ENCODE measurements at places on chromosomes 3 and 15. TPM values are rescaled to one million over a fixed set of nuclear protein-coding genes. Genes with fewer than 3 reads are reported as not detected.

DNA sequence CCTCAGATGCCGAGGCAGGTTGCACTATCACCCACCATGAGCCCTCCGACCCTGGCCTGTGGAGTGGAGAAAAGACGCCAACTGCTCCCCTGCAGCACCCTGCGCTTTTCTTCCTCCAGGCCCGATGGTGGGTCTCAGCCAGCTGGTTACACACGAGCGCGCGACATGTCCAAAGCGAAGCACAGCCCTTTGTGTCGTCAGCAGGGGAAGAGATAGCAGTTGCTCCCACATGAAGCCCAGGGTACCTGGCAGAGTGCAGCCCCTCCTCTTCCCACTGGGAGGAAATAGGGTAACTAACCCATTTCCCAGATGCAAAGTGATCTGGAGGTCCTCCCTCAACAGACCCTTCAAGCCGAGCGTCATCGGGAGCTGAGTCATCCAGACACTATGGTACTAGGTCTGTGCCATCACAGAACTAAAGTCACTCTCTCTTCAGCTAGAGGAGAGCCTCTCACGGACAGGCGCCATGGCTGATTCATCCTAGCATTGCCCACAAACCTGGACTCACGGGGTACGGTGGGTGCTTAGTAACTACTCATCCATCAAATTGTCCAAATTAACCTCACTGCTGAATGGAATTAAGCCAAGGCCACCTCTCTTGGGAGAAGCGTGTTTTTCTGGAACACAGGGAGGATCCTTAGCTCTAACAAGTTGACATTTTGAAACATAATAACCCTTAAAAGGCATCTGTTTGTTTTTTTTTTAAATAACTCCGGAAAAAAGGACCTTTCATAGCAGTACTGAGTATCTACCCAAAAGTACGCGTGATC is 45.2 kb upstream of the BDH1 start:
- peaks cover 10% of the 10 kb centered on the region for H3K4me1 ChIP-seq
- H3K36me3 ChIP-seq, result no peaks in the 10 kb centered on the region
- H3K27me3 ChIP-seq, result no peaks in the 10 kb centered on the region
- no peak overlapping the region for H3K27ac ChIP-seq

Gene HIGD2B
- not detected for total RNA-seq

DNA sequence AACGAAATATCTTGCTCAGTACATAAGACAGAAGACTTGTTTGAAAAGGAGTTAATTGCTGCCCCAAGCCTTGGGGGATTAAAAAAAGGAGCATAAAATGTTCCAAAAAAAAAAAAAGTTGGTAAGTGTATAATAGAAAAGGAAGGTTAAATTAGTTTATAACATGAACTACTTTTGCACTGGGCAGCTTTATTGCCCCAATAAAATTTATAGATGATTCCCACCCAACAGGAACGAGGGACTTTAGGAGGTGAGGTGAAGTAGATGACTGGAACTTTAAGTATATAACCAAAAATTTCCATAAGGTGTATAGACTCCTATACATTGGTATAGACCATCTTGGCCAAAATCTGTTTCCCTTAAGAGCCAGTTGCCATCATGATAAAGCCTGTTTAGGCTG is 14.8 kb downstream of the PPP2R3A start:
- H3K4me3 ChIP-seq, result no peak overlapping the region
- no peak overlapping the region for H3K27ac ChIP-seq
- no peaks in the 10 kb centered on the region for H3K36me3 ChIP-seq
- no peak for DNase-seq

Gene SMAD3
- total RNA-seq, result 78.0 TPM

- no peaks in the 10 kb centered on the region for H3K36me3 ChIP-seq
- H3K4me1 ChIP-seq, result peaks cover 35% of the 10 kb centered on the region
- H3K27ac ChIP-seq, result peak overlapping the region; percentile 96
- H3K27me3 ChIP-seq, result no peaks in the 10 kb centered on the region
- no peak overlapping the region for H3K4me3 ChIP-seq
Observed at GRCh38 chr3:151227266-151227806, 24.3 kb upstream of the GPR171 start.

GRCh38 chr15:57323806-57324589 is 52.3 kb upstream of the CGNL1 start:
- DNase-seq, result peak; percentile 50
- H3K27ac ChIP-seq, result no peak overlapping the region
- H3K27me3 ChIP-seq, result no peaks in the 10 kb centered on the region
- peaks cover 30% of the 10 kb centered on the region for H3K4me1 ChIP-seq

GRCh38 chr15:40112789-40113188 is 4.1 kb upstream of the BMF start:
- no peak for DNase-seq
- no peak overlapping the region for H3K27ac ChIP-seq
- peaks cover 18% of the 10 kb centered on the region for H3K27me3 ChIP-seq
- no peaks in the 10 kb centered on the region for H3K36me3 ChIP-seq

Gene CAMK1
- 7.1 TPM for total RNA-seq

Gene AMT
- total RNA-seq, result 5.2 TPM

- no peaks in the 10 kb centered on the region for H3K36me3 ChIP-seq
- no peak overlapping the region for H3K27ac ChIP-seq
- peaks cover 14% of the 10 kb centered on the region for H3K4me1 ChIP-seq
- H3K4me3 ChIP-seq, result no peak overlapping the region
Observed at GRCh38 chr3:141457624-141458236, 29.1 kb upstream of the RASA2 start.

DNA sequence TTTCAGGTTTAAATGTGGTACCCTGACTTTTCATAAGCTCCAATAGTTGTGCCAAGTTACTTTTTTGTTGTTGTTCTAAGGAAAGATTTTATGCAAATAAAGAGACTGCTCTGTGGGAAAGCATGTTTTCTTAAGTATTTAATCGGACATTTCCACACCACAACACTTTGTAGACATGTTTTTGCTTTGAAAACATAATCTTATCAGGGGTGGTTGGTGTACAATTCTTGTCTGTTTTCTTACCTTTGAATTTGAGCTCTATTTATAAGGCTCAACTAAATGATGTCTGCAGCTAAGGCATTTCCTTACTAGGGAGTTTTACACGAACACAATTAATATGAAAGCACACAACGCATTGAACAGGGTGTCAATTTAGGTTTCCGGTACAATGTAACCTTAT is 81.5 kb upstream of the CDIN1 start:
- H3K4me1 ChIP-seq, result no peaks in the 10 kb centered on the region
- no peaks in the 10 kb centered on the region for H3K27me3 ChIP-seq
- no peak overlapping the region for H3K4me3 ChIP-seq
- peak; percentile 26 for DNase-seq
- no peaks in the 10 kb centered on the region for H3K36me3 ChIP-seq

GRCh38 chr3:44795197-44795596 is 33.6 kb downstream of the KIF15 start:
- H3K27ac ChIP-seq, result no peak overlapping the region
- H3K27me3 ChIP-seq, result no peaks in the 10 kb centered on the region
- no peaks in the 10 kb centered on the region for H3K4me1 ChIP-seq
- peaks cover 4% of the 10 kb centered on the region for H3K36me3 ChIP-seq
- DNase-seq, result peak; percentile 25
- H3K4me3 ChIP-seq, result no peak overlapping the region

DNA sequence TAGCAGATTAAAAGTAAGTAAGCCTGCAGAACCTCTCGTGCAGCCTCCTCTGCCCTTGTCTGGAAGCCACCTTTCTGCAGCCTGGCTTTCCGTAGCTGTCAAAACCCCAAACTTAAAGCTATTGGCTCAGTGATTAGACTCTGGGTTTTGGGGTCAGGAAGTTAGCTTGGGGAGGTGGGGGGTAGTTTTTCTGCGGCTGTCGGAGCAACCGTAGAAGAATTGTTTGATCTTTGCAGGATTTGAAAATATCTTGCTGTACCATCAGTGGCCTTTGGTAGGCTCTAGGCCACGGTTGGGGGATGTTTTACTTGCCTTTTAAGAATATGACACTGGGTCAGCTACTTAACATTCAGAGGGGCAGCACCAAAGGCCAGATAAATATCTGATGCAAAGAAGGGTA is 88.4 kb upstream of the RASGRP1 start:
- no peaks in the 10 kb centered on the region for H3K36me3 ChIP-seq
- peaks cover 21% of the 10 kb centered on the region for H3K27me3 ChIP-seq
- no peak overlapping the region for H3K27ac ChIP-seq
- no peak overlapping the region for H3K4me3 ChIP-seq
- no peak for DNase-seq
- H3K4me1 ChIP-seq, result no peaks in the 10 kb centered on the region

- peak; percentile 10 for DNase-seq
- H3K36me3 ChIP-seq, result no peaks in the 10 kb centered on the region
- no peaks in the 10 kb centered on the region for H3K4me1 ChIP-seq
Observed at GRCh38 chr15:39472621-39473297, 108.1 kb upstream of the THBS1 start.

GRCh38 chr15:69780374-69780773 is 317.3 kb downstream of the TLE3 start:
- DNase-seq, result peak; percentile 13
- no peak overlapping the region for H3K27ac ChIP-seq
- no peaks in the 10 kb centered on the region for H3K27me3 ChIP-seq
- no peaks in the 10 kb centered on the region for H3K36me3 ChIP-seq
- H3K4me3 ChIP-seq, result no peak overlapping the region

Gene BUB1B
- total RNA-seq, result 3.2 TPM

Gene CCDC12
- 29.0 TPM for total RNA-seq

DNA sequence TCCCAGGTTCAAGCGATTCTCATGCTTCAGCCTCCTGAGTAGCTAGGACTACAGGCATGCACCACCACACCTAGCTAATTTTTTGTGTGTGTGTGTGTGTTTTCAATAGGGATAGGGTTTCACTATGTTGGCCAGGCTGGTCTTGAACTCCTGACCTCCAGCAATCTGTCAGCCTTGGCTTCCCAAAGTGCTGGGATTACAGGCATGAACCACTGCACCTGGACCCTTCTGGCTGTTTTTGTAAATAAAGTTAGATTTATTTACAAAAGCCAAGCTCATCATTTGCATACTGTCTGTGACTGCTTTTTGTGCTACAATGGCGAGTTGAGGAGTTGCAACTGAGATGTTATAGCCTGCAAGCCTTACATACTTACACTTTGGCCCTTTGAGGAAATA is 28.6 kb upstream of the IL16 start:
- no peak overlapping the region for H3K4me3 ChIP-seq
- H3K27me3 ChIP-seq, result peaks cover 2% of the 10 kb centered on the region
- H3K27ac ChIP-seq, result no peak overlapping the region
- no peak for DNase-seq
- no peaks in the 10 kb centered on the region for H3K36me3 ChIP-seq
- H3K4me1 ChIP-seq, result peaks cover 3% of the 10 kb centered on the region

GRCh38 chr3:143302638-143303171 is 183.1 kb downstream of the CHST2 start:
- H3K4me3 ChIP-seq, result no peak overlapping the region
- H3K36me3 ChIP-seq, result no peaks in the 10 kb centered on the region
- no peaks in the 10 kb centered on the region for H3K27me3 ChIP-seq
- DNase-seq, result peak; percentile 72
- no peak overlapping the region for H3K27ac ChIP-seq

Gene ADAMTS7
- 25.5 TPM for total RNA-seq

DNA sequence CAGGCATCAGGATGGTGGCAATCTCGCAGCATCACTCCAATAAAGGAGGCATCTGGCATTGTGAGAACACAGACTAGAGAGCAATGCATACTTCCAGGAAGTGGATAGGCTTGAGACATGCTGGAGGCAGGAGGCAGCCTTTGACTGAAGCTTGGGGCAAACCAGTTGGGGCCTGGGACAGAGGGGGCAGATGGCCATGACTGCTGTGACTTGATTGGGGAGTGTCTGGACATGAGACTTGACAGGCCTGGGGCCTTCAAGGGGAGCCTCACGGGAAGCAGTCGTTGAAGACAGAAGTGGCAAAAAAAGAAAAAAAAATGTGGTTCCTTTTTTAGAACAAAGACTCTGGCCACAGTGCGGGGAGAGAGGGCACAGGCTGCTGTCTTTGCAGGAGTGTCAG is 44.7 kb upstream of the CHRNA7 start:
- DNase-seq, result no peak
- H3K27ac ChIP-seq, result no peak overlapping the region
- peaks cover 2% of the 10 kb centered on the region for H3K27me3 ChIP-seq
- H3K4me1 ChIP-seq, result no peaks in the 10 kb centered on the region
- no peaks in the 10 kb centered on the region for H3K36me3 ChIP-seq

- DNase-seq, result no peak
- H3K27ac ChIP-seq, result no peak within 1 kb of the TSS
- H3K27me3 ChIP-seq, result peaks cover 66% of the 10 kb centered on the region
- H3K36me3 ChIP-seq, result no peaks in the 10 kb centered on the region
Observed at GRCh38 chr3:45795882-45796765, at the start of gene SLC6A20. SLC6A20 (minus strand) TSS chr3:45796536; CDS start chr3:45796419, 117 bp downstream.

DNA sequence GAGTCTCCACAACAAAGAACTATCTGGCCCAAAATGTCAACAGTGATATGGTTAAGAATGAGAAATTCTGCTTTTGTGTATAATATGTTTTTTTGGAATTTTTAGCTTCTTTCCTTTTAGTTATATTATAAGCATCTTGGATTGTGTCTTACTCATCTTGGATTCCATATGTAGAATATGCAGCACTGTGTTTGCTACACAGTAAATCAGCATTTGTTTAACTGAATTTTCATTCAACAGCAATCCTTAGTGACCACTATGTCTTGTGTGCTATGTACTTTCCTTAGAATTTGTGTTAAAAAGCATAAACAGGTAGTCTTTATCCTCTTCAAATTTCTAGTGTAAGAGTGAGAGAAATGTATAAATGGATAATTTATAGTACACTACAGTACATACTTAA is 18.2 kb upstream of the TMEM207 start:
- no peak overlapping the region for H3K27ac ChIP-seq
- DNase-seq, result no peak
- H3K4me3 ChIP-seq, result no peak overlapping the region
- H3K4me1 ChIP-seq, result no peaks in the 10 kb centered on the region
- H3K27me3 ChIP-seq, result no peaks in the 10 kb centered on the region

GRCh38 chr15:48823237-48823636 is 12.4 kb upstream of the CEP152 start:
- H3K36me3 ChIP-seq, result no peaks in the 10 kb centered on the region
- H3K4me3 ChIP-seq, result no peak overlapping the region
- H3K27me3 ChIP-seq, result no peaks in the 10 kb centered on the region
- DNase-seq, result peak; percentile 41

Gene KBTBD8
- 9.2 TPM for total RNA-seq

Gene WDR82
- 59.7 TPM for total RNA-seq

DNA sequence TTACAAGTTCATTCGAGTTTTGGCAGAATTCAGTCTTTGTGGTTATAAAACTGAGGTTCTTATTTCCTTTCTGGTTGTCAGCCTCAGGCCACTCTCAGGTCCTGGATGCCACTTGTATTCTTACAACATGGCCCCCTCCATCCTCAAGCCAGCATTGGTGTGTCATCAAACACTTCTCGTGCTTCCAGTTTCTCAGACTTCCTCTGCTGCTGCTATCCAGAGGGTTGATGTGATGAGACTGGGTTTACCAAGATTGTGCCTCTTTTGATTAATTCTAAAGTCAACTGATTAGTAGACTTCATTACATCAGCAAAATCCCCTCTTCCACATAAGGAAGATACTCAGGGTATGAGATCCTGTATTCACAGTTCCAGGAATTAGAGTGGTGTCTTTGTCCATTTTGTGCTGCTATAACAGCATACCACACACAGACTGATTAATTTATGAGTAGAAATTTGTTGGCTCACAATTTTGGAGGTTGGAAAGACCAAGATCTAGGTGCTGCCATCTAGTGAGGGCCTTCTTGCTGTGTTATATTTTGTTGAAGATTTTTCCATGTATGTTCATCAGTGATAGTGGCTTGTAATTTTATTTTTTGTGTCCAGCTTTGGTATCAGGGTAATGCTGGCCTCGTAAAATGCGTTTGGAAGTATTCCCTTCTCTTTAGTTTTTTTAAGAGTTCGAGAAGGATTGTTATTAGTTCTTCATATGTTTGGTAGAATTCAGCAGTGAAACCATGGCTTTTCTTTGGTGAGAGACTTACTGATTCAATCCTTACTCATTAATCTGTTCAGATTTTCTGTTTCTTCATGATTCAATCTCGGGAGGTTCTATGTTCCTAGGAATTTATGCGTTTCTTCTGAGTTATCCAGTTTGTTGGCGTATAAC is 11.1 kb downstream of the LRCH3 start:
- H3K4me1 ChIP-seq, result peaks cover 5% of the 10 kb centered on the region
- peak; percentile 39 for DNase-seq
